ENCODE measurements at places on chromosomes 2 and 18. TPM values are rescaled to one million over a fixed set of nuclear protein-coding genes. Genes with fewer than 3 reads are reported as not detected.

- H3K27ac ChIP-seq, result no peak overlapping the region
- no peaks in the 10 kb centered on the region for H3K27me3 ChIP-seq
- no peak for DNase-seq
- H3K4me3 ChIP-seq, result no peak overlapping the region
- H3K4me1 ChIP-seq, result peaks cover under 1% of the 10 kb centered on the region
- H3K36me3 ChIP-seq, result no peaks in the 10 kb centered on the region
These were observed 13.1 kb downstream of the PID1 start for GRCh38 chr2:229257985-229258384.

- no peaks in the 10 kb centered on the region for H3K27me3 ChIP-seq
- no peak overlapping the region for H3K27ac ChIP-seq
- no peak overlapping the region for H3K4me3 ChIP-seq
- no peaks in the 10 kb centered on the region for H3K36me3 ChIP-seq
These were observed 19.2 kb upstream of the TMEM177 start for GRCh38 chr2:119659601-119660342.

DNA sequence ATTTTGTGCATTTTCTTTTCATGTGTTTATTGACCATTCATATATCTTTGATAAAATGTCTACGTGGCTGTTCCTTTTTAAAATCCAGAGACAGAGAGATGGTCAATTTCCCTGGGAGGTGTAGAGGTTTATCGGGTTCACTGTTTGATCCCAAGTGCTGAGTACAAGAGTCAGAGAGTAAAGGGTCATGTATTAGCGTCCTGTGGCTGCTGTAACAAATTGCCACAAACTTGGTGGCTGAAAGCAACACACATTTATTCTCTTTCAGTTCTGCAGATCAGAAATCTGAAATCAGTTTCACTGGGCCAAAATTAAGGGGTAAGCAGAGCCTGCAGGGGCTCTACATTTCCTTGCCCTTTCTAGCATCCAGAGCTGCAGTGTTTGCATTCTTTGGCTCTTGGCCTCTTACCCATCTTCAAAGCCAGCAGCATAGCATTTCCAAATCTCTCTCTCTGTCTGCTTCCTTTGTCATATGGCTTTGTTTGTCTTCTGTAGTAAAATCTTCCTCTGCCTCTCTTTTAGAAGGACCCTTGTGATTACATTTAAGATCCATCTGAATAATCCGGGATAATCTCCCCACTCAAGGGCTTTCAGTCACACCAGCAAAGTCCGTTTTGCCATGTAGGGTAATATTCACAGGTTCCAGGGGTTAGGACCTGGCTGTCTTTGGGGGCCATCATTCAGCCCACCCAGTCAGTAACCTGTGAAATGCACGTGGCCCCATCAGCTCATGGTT, 49.9 kb downstream of the TMEM17 start:
- H3K4me1 ChIP-seq, result peaks cover 9% of the 10 kb centered on the region
- H3K27me3 ChIP-seq, result no peaks in the 10 kb centered on the region
- H3K4me3 ChIP-seq, result no peak overlapping the region
- no peak for DNase-seq

GRCh38 chr2:54712516-54712915, 10.9 kb upstream of the EML6 start:
- DNase-seq, result no peak
- no peaks in the 10 kb centered on the region for H3K36me3 ChIP-seq
- H3K27me3 ChIP-seq, result no peaks in the 10 kb centered on the region
- no peak overlapping the region for H3K27ac ChIP-seq
- H3K4me1 ChIP-seq, result no peaks in the 10 kb centered on the region
- H3K4me3 ChIP-seq, result no peak overlapping the region

DNA sequence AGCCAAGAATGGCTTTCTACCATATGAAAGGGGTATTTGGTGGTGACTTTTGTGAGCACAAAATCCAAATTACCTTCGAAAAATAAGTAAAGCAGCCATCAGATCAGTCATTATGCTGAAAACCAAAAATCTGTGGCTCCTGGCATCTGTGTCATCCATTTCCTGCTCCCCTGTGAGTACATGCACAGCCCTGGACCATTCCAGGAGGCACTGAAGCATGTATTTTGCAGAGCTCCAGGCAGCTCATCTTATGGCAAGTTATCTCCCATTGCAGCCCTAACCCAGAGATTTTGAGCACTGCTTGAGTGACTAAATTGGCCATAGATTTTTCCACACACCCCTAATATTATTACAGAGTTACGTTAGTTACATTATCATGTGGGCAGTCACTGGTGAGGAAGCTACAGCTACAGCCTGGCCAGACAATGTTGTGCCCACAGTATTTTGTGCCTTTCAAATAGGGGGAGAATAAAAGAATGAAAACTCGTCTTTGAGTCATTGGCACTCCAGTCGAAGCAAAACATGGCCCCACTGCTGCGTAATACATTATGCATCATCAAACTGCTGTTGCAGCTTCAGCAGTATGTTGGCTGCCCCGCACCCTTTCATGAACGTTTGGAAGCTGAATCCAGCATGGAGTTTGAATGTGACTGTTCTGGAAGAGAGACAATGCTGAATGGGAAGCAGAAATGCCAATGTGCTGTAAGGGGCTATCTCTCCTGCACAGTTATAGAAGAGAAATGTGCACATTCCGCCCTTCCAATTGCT, 702.2 kb downstream of the RNF144A start:
- no peak overlapping the region for H3K27ac ChIP-seq
- no peaks in the 10 kb centered on the region for H3K36me3 ChIP-seq
- DNase-seq, result no peak
- H3K4me3 ChIP-seq, result no peak overlapping the region
- no peaks in the 10 kb centered on the region for H3K27me3 ChIP-seq
- H3K4me1 ChIP-seq, result no peaks in the 10 kb centered on the region

DNA sequence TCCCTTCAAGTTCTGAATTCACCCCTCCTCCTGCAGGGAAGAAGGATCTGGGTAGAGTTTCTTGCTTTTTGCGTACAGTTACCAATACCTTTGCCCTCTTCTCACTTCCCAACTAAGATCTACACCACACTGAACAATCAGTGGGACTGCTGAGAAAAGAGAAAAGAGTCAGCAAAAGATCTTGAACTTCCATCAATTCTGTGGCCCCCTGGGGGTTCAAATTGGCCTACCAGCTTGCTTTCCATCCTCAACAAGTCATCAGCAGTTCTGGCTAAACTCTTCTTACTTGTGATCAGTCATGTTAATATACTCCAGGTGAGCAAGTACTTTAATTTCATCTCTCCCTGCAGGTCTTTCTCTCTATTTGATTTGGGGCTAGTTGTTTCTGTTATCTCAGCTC, 739.3 kb upstream of the LRRTM4 start:
- no peak overlapping the region for H3K27ac ChIP-seq
- H3K36me3 ChIP-seq, result no peaks in the 10 kb centered on the region

DNA sequence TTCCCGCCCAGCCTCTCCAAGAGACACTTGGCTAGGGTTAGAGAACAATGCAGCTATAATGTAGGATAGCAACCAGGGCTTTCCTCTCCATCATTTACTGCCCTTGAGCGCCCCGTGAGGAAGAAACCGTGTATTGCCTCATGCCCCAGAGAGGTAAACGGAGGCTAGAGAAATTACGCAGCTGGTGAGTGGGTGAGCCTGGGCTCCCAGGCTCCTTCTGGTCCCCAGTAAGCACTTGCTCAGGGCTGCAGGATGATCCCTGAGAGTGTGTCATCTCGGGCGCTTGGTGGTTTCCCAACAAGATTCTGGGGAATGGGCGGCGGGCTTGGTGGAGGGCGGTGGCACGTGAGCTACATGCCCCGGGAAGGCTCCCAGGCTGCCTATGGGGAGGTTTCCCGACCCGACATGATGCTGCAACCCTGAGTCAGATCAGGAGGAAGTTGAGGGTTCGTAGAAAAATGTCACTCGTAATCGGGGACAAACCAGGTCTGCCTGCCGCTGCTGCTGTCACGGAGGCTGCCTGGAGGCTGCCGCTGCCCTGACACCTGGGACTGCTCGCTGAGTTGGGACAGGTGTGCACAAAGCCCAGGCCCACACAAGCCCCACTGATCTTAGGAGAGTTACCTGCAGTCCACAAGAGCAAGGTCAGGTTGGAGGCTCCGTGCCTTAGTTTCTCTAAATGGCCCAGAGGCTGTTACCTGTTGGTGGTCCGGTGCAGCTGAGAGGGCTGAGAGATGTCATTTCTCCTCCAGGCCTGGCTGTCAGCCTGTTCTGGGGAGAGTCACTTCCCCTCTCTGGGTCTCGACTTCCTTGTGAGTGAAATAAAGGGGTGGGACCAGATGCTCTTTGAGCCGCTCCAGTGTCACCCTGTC, at the start of gene GPR55:
Gene GPR55, minus strand, starts transcription at position 773 of the 872 bp plus-strand sequence. CDS start 14,280 bp downstream, outside the sequence.
- no peaks in the 10 kb centered on the region for H3K4me1 ChIP-seq

DNA sequence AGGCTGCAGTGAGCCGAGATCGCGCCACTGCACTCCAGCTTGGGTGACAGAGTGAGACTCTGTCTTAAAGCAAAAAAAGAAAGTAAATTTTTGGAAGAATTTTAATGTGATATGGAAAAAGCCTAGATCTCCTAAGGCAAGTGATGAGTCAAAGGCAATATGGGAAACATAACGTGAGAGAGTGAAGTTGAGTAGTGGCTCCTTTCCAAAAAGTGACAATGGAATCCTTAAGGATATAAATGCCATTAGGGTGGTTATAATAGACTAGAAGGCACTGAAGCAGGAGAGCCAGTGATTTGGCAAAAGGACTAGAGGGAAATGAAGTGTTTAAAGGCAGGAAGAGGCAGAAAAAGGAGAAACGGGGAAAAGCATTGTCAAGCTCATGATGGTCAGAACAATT, 25.6 kb downstream of the ARHGAP28 start:
- H3K4me3 ChIP-seq, result no peak overlapping the region
- no peaks in the 10 kb centered on the region for H3K4me1 ChIP-seq
- H3K36me3 ChIP-seq, result no peaks in the 10 kb centered on the region
- H3K27me3 ChIP-seq, result no peaks in the 10 kb centered on the region

DNA sequence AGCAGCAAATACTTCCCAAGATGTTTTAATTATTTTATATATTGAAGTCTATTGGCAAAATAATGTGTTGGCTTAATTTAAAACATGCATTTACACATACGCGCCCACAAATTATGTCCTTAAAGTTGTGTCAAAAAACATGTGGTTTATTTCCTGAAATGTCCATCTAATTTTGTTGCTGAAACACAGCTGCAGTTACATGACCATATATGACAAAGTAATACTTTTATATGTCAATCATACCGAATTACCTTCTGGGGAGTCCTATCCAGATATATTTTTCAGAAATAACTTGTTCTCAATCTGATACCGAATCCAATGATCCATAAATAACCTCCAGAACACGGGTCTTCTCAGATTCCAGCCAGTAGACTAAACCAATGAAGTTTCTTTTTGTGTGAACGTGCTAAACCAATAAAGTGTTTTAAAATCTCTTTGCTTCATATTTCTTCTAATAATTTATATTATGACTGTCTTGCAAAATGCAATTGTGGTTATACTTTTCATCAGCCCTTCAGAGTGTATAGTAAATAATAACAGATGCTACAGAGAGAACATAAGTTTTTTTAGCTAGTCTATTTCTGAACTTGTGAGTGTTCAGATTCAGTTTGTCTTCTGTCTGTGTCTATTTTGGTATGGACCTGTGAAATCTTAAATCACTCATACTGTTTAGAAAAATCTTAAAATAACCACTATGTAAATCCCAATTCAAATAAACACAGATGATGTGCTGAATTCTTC, 2.4 kb downstream of the SCG2 start:
- no peaks in the 10 kb centered on the region for H3K27me3 ChIP-seq
- no peaks in the 10 kb centered on the region for H3K36me3 ChIP-seq
- H3K4me1 ChIP-seq, result no peaks in the 10 kb centered on the region
- no peak overlapping the region for H3K27ac ChIP-seq
- no peak for DNase-seq
- H3K4me3 ChIP-seq, result no peak overlapping the region

- H3K27ac ChIP-seq, result no peak overlapping the region
- H3K36me3 ChIP-seq, result no peaks in the 10 kb centered on the region
- no peaks in the 10 kb centered on the region for H3K27me3 ChIP-seq
- no peak for DNase-seq
- peaks cover 1% of the 10 kb centered on the region for H3K4me1 ChIP-seq
These were observed 155.2 kb downstream of the IRS1 start for GRCh38 chr2:226644399-226644865.

- no peaks in the 10 kb centered on the region for H3K36me3 ChIP-seq
- DNase-seq, result no peak
- H3K27ac ChIP-seq, result no peak overlapping the region
- H3K4me1 ChIP-seq, result no peaks in the 10 kb centered on the region
- no peak overlapping the region for H3K4me3 ChIP-seq
- no peaks in the 10 kb centered on the region for H3K27me3 ChIP-seq
These were observed 972 bp upstream of the MPP4 start for GRCh38 chr2:201699416-201699815.

DNA sequence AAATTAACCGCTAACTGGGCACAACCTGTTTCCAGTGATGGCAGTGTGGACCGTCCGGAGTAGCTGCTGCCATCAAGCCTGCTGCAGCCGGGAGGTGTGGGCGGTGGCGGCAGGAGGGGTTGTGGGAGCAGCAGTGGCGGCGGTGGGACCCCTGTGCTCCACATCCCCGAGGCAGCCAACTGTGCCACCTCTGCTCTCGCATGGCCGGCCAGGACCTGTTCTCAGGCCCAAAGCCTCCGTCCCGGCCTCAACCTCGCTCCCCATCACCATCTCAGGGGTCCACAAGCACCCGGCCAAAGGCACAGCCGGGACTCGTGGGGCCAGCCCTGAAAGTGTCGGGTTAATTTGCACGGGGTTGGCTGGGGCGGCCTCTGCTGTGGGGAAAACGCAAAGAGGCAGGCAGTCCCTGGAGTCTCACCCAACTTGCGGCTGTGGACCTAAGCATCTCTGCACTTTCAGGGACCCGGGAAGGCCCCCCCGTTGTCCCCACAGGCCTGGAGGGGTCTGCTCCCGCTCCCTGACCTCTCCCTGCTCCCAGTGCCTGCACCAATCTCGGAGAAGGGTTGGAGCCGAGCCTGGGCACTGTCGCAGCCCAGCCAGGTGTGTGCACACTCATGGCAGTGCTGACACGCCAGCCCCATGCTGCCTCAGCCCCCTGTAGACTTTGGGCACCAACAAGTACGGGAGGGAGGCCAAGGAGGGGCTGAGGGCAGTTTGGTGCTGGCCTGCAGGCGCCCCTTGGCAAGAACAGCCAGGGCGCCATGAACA, 44.4 kb upstream of the PEX13 start:
- H3K36me3 ChIP-seq, result no peaks in the 10 kb centered on the region
- no peaks in the 10 kb centered on the region for H3K4me1 ChIP-seq
- no peak overlapping the region for H3K27ac ChIP-seq
- DNase-seq, result no peak
- no peaks in the 10 kb centered on the region for H3K27me3 ChIP-seq
- peak overlapping the region; percentile 3 for H3K4me3 ChIP-seq

NT5C1B gene
- 74.9 TPM for polyA plus RNA-seq

RAB1A gene
- polyA plus RNA-seq, result 154 TPM

FAM110C gene
- polyA plus RNA-seq, result 8.5 TPM

FOXD4L1 gene
- polyA plus RNA-seq, result not detected

CPO gene
- polyA plus RNA-seq, result 0.90 TPM

SCN3A gene
- polyA plus RNA-seq, result 6.3 TPM

MBP gene
- polyA plus RNA-seq, result 16.7 TPM

GALNT13 gene
- polyA plus RNA-seq, result 0.92 TPM

TTN gene
- polyA plus RNA-seq, result 2.6 TPM

TMEM182 gene
- 4.1 TPM for polyA plus RNA-seq

ALPG gene
- 0.44 TPM for polyA plus RNA-seq

Data from testis (tissue), 5 donors.